IMR-90 (cell line): ENCODE measurements at places on chromosomes 2 and 18.

- no peak for DNase-seq
These were observed 79.9 kb downstream of the PARD3B start for GRCh38 chr2:204625135-204625534.

GRCh38 chr18:22544626-22545025 lies 126.9 kb upstream of the CTAGE1 start:
- no peak for DNase-seq

DNA sequence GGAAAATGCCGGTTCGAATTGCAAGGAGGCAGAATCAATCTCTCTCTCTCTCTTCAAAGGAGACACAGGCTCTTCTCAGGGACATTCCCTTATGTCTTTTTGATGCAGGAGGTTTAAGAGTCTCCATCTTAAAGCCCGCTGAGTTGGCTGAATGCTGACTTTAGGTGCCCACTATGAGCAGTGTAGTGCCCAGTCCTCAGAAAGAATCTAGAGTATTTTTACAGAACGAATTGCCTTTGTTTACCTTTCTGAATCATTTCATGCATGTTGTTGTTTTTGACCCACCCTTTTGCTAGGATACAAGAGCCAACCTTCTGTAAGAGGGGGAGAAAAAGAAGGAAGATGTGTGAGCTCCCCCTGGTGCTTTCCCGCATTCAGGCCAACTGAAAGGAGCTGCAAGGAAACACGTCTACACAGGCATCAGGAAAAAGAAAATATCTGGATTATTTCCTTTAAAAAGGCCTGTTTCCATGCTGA lies 193.5 kb upstream of the TCF4 start:
- DNase-seq = peak; percentile 77

- DNase-seq = no peak
These were observed 26.7 kb downstream of the CIB4 start for GRCh38 chr2:26614216-26615138.

GRCh38 chr2:73110168-73111072 lies 2.3 kb downstream of the RAB11FIP5 start:
- DNase-seq = peak; percentile 52

- peak; percentile 56 for DNase-seq
These were observed 289.8 kb downstream of the ALPK2 start for GRCh38 chr18:58338961-58339592.

DNA sequence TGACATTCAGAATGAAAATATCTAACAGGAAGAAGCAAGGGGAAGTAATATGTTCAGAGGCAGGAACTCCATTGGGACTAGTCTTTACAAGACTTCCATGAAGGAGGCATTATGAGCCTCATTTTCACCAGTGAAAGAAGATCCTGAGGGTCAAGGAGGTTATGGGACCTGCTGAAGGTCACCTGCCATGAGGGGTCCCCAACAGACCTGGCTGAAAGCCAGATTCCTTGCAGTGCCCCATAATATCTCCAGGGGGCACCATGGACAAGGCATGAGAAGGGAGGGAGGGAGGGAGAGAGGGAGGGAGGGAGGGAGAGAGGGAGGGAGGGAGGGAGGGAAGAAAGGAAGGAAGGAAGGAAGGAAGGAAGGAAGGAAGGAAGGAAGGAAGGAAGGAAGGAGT lies 27.9 kb downstream of the XDH start:
- no peak for DNase-seq

GRCh38 chr2:229514273-229514895 lies 200.0 kb downstream of the DNER start:
- no peak for DNase-seq

- DNase-seq = peak; percentile 82
These were observed 35.7 kb downstream of the C18orf63 start for GRCh38 chr18:74351354-74351753.

GRCh38 chr2:74922592-74923227 lies 35.7 kb upstream of the POLE4 start:
- DNase-seq = peak; percentile 35
